ENCODE measurements at places on chromosomes 12 and 14.

DNA sequence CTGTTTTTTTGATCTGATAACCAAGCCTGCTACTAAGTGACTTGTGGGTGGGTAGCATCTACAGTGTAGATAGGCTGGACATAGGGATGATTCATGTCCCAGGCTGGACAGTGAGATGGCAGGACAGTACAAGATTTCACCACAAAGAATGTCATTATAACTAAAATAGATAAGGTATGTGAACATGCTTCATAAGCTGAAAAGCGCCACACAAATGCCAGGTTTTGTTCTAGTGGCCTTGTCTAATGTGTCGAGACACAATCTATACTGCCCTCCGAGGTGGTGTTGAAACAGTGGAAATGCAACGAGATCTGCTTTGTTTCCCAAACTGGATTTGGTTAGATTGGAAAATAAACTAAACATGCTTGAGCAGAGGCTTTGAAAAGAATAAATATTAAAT is 4.4 kb downstream of the LGALS3 start:
- DNase-seq, result no peak

DNA sequence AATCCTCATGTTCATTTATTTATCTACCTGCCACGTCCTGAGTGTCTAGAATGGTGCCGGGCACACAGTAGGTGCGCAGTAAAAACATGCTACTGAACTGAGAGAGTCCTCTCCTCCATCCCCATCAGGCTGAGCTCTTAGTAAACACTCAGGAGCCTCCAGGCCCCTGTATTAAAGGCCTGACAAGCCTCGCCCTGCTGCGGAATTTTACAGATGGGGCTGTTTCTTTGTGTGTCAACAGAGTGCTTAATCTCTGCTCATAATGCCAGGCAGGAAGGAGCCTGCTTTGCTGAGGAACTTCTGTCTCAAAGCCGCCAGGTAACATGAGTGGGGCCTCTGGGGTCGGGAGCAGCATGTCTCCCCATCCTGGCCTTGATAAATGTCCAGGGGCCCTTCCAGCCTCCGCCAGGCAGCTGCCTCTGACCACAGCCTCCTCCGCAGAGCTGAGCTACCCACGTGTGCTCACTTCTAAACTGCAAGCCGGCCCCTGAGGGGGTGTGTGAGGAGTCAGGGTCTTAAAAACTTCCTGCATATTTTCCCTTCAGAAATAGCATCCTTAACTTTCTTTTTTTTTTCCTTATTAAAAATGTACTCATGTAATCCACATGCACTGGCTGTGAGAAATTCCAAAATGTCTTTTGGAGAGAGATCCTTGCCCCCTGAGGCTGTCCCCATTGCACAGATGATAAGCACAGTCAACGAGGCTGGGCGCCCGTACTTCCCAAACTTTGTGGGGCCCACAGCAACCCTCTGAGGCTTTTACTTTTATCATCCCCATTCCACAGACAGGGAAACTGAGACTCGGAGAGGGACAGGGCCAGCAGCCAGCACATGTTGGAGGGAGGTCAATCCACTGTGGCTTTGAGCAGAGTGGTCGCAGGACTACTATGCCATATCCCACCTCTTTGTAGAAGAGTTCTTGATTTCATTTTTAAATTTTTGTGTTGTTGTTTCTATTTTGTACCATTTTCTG is 116.0 kb upstream of the NCOR2 start:
- no peak for DNase-seq

- DNase-seq, result no peak
Measured at GRCh38 chr14:32682214-32682613, 256.5 kb upstream of the NPAS3 start.

DNA sequence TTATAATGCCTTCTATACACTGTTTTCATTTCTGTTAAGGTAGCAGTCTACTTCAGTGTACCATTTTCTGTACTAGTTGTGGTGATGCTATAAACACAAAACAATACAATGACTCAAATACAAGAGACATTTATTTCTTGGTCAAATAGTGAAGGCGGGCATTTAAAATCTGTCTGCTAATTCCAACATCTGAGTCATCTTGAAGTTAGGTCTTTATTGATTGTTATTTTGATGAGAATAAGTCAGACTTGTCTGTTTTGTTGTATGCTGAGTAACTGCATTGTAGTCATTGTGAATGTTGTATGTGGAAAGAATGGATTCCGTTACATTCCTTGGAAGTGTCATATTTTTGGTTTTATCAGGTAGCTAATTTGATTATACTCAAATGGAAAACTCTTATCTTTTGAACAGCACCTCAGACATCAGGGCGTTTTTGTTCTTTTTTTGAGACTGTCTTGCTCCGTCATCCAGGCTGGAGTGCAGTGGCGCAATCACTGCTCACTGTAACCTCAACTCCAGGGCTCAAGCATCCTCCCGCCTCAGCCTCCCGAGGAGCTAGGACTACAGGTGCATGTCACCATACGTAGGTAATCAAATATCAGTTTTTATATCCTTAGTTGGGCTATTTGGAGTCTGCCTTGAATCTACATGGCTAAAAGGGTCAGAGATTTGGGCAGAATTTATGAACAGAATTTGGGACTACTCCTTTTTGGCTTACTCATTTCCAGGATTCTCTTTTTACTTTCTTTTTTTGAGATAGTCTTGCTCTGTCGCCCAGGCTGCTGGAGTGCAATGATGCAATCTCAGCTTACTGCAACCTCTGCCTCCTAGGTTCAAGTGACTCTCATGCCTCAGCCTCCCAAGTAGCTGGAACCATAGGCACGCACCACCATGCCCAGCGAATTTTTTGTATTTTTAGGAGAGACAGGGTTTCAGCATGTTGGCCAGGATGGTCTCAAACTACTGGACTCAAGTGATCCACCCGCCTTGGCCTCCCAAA is 56.8 kb downstream of the PAPLN start:
- DNase-seq, result no peak

DNA sequence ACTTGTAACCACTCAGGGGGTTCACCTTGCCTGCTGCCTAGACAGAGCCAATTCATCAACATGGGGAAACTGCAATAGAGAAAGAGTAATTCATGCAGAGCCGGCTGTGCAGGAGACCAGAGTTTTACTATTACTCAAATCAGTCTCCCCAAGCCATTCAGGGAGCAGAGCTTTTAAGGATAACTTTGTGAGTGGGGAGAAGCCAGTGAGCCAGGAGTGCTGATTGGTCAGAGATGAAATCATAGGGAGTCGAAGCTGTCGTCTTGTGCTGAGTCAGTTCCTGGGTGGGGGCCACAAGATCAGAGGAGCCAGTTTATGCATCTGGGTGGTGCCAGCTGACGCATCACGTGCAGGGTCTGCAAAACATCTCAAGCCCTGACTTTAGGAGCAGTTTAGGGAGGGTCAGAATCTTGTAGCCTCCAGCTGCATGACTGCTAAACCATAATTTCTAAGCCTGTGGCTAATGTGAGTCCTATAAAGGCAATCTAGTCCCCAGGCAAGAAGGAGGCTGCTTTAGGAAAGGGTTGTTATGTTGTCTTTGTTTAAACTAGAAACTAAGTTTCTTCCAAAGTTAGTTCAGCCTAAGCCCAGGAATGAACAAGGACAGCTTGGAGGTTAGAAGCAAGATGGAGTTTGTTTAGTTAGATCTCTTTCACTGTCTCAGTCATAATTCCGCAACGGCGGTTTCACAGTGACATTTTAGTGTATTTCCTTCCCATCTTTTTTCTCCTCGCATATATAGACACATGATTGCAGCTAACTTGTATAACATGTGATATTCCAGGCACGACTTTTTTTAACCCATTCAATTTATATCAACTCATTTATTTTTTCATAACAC is 68.9 kb upstream of the NCOR2 start:
- DNase-seq, result no peak

DNA sequence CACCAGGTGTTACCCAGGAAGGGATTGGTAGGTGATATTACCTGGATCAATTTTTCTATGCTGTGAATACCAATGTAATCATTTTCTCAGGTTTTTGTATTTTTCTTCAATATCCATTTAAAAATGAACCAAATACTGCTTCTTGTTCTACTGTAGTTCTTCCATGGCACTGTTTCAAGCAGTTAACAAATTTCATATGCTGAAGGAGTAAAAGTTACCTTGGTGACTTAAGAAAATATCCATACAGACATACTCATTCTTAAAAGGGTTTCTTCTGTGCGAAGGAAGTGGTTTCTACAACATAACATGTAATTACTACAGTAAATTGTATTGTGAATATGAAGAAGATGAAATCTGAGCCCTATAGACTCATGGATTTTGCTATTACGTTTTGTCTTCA is 222.5 kb downstream of the TMEM117 start:
- DNase-seq, result no peak

- DNase-seq, result no peak
Measured at GRCh38 chr14:85214471-85214870, 315.5 kb upstream of the FLRT2 start.

DNA sequence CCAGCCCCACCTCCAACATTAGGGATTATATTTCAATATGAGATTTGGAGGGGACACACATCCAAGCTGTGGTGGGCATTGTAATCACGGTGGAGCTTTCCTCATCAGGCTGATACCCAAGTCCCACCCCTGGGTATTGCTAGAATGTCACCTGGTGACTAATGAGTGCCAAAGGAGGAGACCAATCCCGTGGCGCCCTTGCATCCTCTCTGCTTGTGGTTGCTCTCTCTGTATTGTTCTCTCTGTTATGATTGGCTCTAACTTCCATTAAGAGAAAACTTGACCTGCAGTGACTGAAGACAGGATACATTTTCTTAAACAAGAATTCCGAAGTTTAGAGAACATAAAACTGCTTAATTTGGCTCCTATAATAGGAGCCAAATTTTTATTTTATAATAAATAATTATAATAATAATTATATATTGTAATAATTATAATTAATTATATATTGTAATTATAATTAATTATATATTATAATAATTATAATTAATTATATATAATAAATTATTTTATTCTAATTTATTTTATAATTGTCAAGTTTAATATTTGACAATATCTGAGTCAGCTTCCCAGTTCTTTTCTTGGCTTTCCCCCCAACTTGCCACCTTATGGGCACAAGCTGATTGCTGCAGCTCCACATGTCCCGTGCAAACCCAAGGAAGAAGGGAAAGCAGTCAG is 420.1 kb downstream of the DIO2 start:
- no peak for DNase-seq

DNA sequence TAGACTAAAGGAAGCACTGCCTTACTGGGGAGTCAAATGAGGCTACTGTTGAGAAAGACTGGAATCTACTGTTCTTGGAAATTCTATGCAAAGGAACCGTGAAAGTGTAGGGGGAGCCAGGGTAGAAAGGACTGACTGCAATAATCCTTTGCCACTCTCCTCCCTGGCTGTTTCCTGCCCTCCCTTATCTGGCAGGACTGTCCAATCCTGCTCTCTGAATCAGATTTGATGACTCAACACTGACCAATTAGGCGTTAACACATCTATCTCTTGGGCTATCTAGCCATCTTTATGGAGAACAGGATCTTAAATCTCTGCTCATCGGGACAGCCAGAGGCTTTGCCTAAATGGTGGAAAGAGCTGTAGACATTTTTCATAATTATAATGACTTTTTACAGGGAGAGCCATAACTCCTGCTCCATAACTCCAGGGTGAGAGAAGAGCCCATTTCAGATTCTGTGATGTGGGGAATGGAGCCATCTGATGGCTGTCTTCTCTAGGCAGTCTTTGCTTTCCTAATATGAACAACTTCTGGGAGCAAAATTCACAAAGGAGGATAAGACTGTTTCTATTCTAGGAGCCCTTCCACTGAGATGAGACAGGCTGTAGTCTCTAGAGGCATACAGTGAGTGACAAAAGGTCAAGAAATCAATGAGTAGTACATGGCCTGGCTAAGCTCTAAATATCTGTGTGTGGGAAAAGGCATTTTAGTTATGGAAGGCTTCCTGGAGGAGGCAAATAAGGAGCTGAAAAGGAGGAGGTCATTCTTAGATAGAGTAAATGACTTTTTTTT is 68.9 kb upstream of the CISTR start:
- no peak for DNase-seq

DNA sequence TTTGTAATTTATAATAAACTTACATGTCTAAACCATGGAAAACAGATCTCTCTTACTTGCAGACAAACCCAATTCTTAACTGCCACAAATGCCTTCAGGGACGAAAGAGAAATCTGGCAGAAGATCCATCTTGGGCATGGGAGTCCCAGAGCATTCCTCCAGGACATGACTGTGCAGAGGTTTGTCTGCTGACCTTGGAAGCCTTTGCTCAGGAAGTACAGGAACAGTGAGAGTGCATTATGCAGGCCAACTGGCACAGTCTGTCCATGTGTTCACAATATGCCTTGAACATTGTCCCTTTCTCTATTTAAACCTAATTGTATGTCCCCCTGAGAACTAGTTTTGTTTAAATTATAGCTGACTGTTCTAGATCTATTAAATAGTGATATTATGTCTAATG is 467.1 kb downstream of the ATP23 start:
- DNase-seq, result no peak

DNA sequence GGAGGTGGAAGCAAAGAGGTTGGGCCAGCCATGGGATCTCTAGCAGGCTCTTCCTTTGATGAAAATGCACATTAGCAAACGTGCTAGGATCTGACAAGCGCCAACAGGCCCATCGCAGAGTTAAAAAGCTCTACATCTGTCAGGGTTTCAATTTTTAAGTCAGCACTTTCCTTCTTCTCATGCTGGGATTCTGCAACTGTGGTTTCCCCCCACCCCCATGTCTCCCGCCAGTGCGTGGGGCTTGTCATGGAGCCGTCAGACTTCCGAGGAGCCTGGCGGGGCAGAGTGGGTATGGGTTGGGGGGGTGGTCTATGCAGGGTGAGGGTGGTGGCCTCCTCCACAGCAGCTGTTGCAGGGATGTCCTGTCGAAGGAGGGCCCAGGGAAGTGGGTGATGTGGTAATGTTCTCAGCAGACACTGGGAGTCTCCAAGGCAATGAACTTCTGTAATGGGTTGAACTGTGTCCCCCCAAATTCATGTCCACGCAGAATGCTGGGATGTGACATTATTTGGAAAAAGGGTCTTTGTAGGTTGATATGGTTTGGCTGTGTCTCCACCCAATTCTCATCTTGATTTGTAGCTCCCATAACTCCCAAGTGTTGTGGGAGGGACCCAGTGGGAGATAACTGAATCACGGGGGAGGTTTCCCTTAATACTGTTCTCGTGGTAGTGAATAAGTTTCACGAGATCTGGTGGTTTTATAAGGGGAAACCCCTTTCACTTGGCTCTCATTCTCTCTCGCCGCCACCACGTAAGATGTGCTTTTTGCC is 115.2 kb upstream of the MAP1LC3B2 start:
- no peak for DNase-seq

DNA sequence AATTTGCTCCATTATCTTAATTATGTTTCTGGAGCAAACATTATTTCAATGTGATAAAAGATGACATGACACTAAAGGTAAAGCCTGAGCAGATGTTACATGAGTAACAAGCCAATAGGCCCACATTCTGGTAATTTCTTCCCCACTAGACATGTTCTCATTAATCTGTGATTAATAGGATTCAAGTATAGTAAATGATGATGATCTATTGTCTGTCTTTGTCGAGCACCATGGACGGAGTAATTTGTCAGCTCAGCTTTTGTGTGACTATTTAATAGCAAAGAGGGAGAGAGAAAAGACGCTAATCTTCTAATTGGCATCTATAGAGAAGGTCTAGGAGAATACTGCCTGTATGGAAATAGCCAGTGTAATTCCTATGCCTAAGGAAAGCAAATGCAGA is 62.2 kb upstream of the INSM2 start:
- DNase-seq, result no peak

GRCh38 chr12:130770413-130771028 is 54.4 kb upstream of the RIMBP2 start:
- DNase-seq, result no peak
